ENCODE measurements at places on chromosomes 7 and 10. TPM values are rescaled to one million over a fixed set of nuclear protein-coding genes. Genes with fewer than 3 reads are reported as not detected.

The EBF3 gene
- not detected for total RNA-seq

The CABCOCO1 gene
- total RNA-seq, result not detected

The CAMK1D gene
- total RNA-seq, result 5.6 TPM

The NRG3 gene
- total RNA-seq, result not detected

The PLA2G12B gene
- not detected for total RNA-seq

DNA sequence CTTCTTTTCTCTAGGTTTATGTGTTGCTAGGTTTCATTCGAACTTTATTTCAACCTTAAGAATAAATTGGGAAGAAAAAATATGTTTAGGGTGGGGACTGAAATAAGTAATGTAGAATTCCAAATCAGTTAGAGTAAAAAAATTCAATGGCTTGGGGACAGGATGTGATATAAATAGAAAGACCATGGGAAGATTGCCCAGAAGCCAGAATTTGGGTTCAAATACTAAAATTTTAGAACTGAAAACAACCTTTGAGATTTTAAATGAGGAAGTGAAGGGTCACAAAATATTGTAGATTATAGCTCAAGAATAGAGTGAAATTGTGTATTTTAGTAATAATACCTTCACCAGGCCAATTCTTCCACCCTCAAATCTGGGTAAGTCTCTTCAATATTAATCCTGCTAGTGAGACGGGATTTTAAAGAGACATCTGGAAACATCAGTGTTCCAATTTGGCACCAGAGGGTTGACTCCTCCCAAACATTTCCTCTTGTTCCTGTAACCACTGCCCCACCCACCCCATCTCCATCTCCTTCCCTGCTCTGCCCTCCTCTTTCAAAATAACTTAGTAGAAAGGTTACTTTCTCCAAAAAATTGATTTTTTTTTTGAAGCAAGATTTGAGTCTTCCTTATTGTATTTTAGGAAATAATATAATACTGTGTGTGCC, 51.3 kb upstream of the FAM3C start:
- no peaks in the 10 kb centered on the region for H3K36me3 ChIP-seq
- H3K27ac ChIP-seq, result no peak overlapping the region
- peaks cover 5% of the 10 kb centered on the region for H3K4me1 ChIP-seq
- no peak overlapping the region for H3K4me3 ChIP-seq

GRCh38 chr7:30752979-30753378, 1.0 kb downstream of the INMT start:
- DNase-seq, result no peak
- H3K36me3 ChIP-seq, result no peaks in the 10 kb centered on the region
- H3K4me3 ChIP-seq, result no peak overlapping the region
- peaks cover 6% of the 10 kb centered on the region for H3K27me3 ChIP-seq

DNA sequence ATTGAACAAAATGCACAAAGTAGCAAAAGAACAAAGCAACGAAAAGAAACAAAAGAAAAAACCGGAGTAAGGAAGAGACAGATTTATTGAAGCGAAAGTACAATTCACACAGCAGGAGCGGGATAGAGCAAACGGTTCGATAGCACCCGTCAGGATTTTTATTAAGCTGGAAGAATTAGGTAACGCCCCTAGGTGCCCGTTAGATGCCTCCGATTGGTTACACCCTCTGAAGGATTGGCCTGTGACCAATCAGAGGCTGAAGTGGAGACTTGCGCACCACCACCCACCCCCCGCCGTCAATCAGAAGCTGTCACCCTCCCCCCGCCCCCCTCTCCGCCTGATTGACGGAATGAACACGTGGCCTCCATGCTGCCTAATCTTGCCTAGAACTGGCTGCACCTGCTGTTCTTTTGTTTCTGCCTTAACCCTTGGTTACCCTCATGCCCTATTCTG, 16.8 kb downstream of the OCM2 start:
- H3K4me3 ChIP-seq, result peak overlapping the region; percentile 96
- H3K27me3 ChIP-seq, result peaks cover 2% of the 10 kb centered on the region
- H3K4me1 ChIP-seq, result peaks cover 12% of the 10 kb centered on the region

- H3K36me3 ChIP-seq, result no peaks in the 10 kb centered on the region
- H3K4me1 ChIP-seq, result no peaks in the 10 kb centered on the region
- H3K27ac ChIP-seq, result no peak overlapping the region
- H3K27me3 ChIP-seq, result peaks cover 3% of the 10 kb centered on the region
- no peak for DNase-seq
These were observed 77.4 kb upstream of the RET start for GRCh38 chr10:42999385-43000020.

DNA sequence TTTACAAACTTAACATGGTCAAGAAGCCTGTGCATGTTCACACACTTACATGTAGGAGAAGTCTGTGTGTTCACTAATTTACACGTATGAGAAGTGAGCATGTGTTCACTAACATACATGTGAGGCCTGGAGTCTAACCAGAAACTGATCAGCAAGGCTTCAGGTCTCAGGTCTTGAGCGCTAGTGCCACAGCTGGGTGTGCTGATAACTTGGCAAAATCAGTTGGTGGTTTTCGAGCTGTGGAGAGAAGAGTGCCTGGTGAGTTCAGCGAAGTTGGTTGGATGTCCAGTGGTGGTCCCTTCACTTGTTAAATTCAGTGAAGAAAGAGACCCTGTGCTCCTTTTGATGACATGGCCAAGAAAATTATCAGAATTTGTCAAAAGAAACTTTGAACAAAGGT, 98.7 kb downstream of the CELF2 start:
- H3K27ac ChIP-seq, result no peak overlapping the region
- no peak for DNase-seq
- H3K4me1 ChIP-seq, result peaks cover 8% of the 10 kb centered on the region
- peaks cover 6% of the 10 kb centered on the region for H3K27me3 ChIP-seq

DNA sequence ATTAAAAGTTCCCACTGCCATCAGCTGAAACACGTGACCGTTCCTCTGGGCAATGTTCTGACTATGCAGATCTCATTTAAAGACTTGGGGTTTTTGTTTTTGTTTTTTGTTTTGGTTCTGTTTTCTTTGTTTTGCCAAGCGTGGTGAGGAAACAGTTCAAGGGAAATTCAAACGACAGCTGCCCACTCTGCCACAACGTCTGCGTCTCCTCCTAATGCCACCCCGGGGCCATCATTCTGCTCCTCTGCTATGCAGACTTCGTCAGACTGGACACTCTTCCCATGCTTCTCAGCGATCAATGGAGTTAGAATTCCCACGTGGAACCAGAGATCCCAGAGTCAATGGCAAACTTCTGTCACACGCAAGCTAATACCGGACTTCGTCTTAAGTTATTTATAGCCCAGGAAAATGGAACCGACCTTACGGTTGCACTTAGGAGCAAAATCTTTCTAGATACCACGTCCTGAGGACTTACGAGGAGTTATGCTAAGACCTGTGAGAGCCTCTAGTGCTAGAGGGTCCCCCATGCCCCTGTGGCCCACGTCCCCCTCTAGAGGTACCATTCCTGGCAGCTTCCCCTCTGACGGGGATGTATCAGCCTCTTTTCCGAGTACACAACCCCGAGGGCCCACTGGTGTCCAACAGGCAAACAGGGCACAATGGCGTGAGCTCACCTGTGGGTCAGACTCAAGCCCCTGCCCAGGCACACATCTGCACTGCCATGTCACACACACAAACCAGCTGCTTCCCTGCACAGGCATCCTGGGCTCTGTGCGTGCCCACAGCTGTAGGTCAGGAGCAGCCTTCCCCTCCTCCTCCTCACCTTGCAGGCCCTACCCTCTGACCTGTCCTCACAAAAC, 24.4 kb downstream of the EBF3 start:
- no peak for DNase-seq
- no peaks in the 10 kb centered on the region for H3K27me3 ChIP-seq
- H3K36me3 ChIP-seq, result no peaks in the 10 kb centered on the region

- H3K4me1 ChIP-seq, result peaks cover 79% of the 10 kb centered on the region
- peak overlapping the region; percentile 97 for H3K4me3 ChIP-seq
- no peaks in the 10 kb centered on the region for H3K27me3 ChIP-seq
- H3K27ac ChIP-seq, result peak overlapping the region; percentile 89
- H3K36me3 ChIP-seq, result peaks cover 95% of the 10 kb centered on the region
These were observed 153.3 kb downstream of the ARID5B start for GRCh38 chr10:62054830-62055229.

DNA sequence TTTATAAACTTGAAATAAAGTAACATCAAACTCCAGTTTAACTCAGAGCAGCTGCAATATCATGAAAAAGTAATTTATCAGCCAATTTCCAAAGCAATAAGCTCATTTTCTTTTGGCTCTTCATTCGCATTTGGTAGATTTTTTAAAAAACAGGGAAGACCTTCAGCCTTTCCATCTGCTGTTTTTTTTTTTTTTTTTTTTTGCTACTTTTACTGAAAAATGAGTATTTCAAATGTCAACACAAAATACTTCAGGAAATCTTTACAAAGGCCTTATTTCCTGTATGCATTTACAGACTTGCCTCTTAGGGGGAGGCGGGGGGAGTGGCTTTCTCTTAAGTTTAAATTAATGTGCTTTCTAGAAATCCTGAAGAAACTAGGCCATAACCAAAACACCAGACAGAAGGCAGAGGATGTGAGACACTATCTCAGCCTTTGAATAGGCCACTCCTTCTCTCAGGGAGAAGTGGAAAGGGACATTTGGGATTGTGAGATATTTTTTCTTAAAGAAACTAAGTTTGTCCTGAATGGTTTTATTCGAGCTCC, 91.8 kb downstream of the COL28A1 start:
- H3K4me1 ChIP-seq, result no peaks in the 10 kb centered on the region
- no peaks in the 10 kb centered on the region for H3K36me3 ChIP-seq
- H3K27me3 ChIP-seq, result no peaks in the 10 kb centered on the region
- no peak for DNase-seq

GRCh38 chr7:105841866-105842265, 34.5 kb downstream of the ATXN7L1 start:
- H3K36me3 ChIP-seq, result peaks cover 11% of the 10 kb centered on the region
- H3K27ac ChIP-seq, result no peak overlapping the region
- peaks cover 3% of the 10 kb centered on the region for H3K4me1 ChIP-seq
- H3K27me3 ChIP-seq, result peaks cover 3% of the 10 kb centered on the region
- no peak for DNase-seq
- no peak overlapping the region for H3K4me3 ChIP-seq

DNA sequence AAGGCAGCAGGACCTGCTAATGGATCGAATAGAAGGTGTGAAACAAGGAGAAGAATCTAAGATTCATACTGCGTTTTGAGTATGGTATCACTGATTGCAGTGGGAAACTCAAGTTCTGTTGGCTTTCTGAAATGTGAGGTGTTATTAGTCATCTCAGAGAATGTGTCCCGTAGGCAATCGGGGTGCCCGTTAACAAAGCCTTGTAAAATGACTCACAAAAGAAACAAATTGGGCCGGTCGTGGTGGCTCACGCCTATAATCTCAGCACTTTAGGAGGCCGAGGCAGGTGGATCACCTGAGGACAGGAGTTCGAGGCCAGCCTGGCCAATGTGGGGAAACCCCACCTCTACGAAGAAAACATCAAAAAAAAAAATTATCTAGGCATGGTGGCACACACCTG, 118.2 kb upstream of the C7orf33 start:
- peaks cover 5% of the 10 kb centered on the region for H3K27me3 ChIP-seq
- H3K4me1 ChIP-seq, result no peaks in the 10 kb centered on the region
- no peak for DNase-seq
- H3K36me3 ChIP-seq, result no peaks in the 10 kb centered on the region
- no peak overlapping the region for H3K4me3 ChIP-seq

- no peak overlapping the region for H3K27ac ChIP-seq
- DNase-seq, result no peak
- H3K4me1 ChIP-seq, result peaks cover 7% of the 10 kb centered on the region
These were observed 248.0 kb upstream of the NPY start for GRCh38 chr7:24036033-24036412.

DNA sequence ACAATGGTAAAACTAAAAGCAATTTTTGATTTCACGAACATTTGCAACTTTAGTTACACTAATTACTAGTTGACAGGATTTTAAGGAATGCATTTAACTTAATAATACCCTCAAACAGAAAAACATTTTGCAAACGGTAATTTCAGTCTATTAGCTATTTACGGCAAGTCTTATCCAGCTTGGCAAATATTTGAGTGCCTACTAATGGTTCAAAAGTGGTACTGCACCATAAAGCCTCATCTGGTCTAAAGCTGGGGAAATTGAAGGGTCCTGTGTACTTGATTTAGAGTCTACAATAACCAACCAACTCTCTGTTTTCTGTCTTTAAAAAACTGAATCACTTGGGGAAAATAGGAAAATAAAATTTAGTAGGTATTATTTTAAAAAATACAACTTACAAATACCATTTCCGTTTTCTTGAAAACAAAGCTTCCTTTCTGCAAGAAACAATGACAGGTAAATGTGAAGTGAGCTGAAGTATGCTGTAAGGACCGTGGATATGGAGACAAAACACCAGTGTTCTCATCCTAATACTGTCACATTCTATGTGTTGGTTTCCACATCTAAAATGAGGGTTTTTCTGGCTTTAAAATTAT, 142.3 kb downstream of the VPS50 start:
- H3K36me3 ChIP-seq, result no peaks in the 10 kb centered on the region
- peaks cover 19% of the 10 kb centered on the region for H3K27me3 ChIP-seq
- no peak overlapping the region for H3K27ac ChIP-seq
- H3K4me1 ChIP-seq, result no peaks in the 10 kb centered on the region
- DNase-seq, result no peak
- H3K4me3 ChIP-seq, result no peak overlapping the region

- peaks cover 8% of the 10 kb centered on the region for H3K27me3 ChIP-seq
- H3K27ac ChIP-seq, result no peak overlapping the region
- H3K4me1 ChIP-seq, result no peaks in the 10 kb centered on the region
- no peak overlapping the region for H3K4me3 ChIP-seq
These were observed 3.1 kb downstream of the CNPY1 start for GRCh38 chr7:155543011-155543876.

DNA sequence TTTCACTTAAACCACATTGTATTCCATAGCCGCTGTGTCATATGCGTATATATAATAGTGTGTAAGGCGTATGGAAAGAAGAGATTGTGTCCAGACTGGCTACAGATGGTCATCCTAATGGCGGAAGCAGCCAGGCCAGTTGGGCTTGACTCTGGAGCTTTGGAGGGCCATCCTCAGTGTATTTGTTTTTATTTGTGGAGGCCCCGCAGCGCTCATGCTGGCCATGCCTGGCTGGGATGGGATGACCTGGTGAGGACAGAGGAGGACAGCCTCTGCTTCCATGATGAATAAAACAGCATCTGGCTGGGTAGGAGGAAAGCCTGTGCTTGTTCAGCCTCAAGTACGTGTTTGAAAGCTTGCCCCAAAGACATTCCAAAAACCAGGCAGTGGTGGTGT, 220.3 kb downstream of the EBF3 start:
- no peaks in the 10 kb centered on the region for H3K36me3 ChIP-seq
- no peak overlapping the region for H3K27ac ChIP-seq

DNA sequence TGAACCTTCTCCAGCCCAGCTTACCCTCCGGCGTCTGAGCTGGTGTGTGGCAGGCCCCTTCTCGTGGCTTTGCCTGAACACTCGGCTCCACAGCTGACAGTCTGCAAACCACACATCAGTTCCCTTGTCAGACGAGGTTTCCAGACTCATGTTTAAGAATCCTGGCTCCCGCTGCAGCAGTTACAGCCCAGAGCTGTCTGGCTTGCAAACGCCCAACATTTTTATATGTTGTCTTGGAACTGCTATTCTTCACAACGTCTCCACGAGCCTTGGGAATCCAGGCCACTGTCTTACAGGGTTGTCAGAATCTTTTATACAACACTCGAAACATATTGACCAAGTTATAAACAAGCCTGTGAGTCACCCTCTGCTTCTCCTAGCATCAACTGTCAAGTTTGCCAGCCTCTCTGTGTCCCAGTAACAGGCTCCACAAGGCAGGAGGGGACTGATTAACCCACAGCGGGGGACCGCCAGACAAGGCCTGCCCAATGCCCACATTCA, 68.1 kb downstream of the TNS3 start:
- H3K27ac ChIP-seq, result no peak overlapping the region
- H3K27me3 ChIP-seq, result no peaks in the 10 kb centered on the region
- H3K4me3 ChIP-seq, result no peak overlapping the region
- no peaks in the 10 kb centered on the region for H3K36me3 ChIP-seq
- no peaks in the 10 kb centered on the region for H3K4me1 ChIP-seq

- no peaks in the 10 kb centered on the region for H3K4me1 ChIP-seq
- H3K4me3 ChIP-seq, result no peak overlapping the region
- H3K27me3 ChIP-seq, result peaks cover 2% of the 10 kb centered on the region
- no peak overlapping the region for H3K27ac ChIP-seq
- no peaks in the 10 kb centered on the region for H3K36me3 ChIP-seq
- no peak for DNase-seq
These were observed 71.7 kb downstream of the MTURN start for GRCh38 chr7:30206491-30206890.
